Activated CD4-positive, alpha-beta T cell treated with anti-CD3 and anti-CD28 coated beads, Interleukin-2, amount 50 U/mL, for 4 hours (primary cell): ENCODE measurements at places on chromosomes 3 and 15.

DNA sequence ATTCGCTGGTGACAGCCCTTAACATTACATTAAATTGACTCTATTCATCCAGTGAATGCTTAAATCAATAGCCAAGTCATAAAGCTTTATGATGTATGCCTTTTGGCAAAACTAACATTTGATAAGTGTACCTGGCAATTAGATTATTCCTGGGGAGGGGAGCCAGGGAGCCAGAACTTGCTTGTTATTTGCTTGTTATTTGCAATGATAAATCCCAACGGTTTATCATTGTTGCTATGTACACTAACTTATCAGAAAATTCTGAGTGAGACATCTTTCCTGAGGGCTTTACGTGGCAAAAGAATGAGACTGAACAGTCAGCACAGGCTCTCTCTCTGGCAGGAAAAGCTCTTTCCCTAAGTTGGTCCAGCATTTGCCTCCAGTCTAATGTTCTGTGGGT is 35.8 kb upstream of the FBN1 start:
- DNase-seq = no peak

- no peak for DNase-seq
Measured at GRCh38 chr15:32888221-32888761, 170.5 kb downstream of the GREM1 start.

DNA sequence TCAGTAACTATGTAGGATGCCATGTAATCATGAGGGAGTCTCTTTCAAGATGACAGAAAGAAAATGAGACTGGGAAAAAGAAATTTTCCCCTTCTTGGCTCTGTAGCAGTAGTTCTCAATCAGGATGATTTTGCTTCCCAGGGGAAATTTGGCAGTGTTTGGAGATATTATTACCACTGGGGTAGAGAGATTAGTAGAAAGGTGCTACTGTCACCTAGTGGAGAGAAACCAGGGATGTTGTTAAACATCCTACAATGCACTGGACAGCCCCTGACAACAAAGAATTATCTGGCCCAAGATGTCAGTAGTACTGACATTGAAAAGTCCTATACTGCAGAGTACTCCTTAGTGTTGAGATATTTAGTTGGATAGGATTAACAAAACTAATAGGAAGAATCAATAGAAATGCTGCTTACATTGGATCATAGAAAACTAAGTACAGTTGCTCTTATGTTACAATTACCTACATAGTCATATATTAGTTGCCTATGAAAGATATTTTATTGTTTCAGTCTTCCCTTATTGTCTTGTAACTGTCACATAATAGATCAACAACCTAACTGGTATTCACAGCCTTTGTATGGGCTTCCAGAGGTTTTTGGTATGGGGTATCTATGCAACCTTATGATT is 433.3 kb downstream of the RAP2B start:
- DNase-seq = no peak

DNA sequence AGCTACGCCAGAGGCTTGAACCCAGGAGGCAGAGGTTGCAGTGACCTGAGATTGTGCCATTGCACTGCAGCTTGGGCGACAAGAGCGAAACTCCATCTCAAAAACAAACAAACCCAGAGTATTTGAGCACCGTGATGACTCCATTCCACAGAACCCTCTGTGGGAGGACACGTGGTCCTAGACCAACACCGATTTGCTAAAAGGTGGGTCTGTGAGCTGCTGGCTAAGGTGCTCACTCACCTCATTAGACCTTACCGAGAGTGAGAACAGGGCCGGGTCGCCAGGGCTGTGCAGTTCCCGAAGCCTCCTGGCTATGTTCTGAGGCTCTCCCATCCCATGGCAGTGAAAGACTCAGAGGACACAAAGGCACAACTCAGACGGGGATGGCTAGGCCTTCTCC is 17.9 kb downstream of the ABHD2 start:
- no peak for DNase-seq
